ENCODE measurements at places on chromosomes 1 and 21.

- DNase-seq = peak; percentile 87
Measured at GRCh38 chr1:66533804-66534740, at the start of gene SGIP1. Gene SGIP1, plus strand, starts transcription at chr1:66534153. Its CDS starts 206 bp downstream, at chr1:66534359.

GRCh38 chr1:204275695-204276370 is 62.0 kb upstream of the GOLT1A start:
- no peak for DNase-seq

GRCh38 chr21:29258626-29259338 is 39.9 kb upstream of the BACH1 start:
- no peak for DNase-seq

DNA sequence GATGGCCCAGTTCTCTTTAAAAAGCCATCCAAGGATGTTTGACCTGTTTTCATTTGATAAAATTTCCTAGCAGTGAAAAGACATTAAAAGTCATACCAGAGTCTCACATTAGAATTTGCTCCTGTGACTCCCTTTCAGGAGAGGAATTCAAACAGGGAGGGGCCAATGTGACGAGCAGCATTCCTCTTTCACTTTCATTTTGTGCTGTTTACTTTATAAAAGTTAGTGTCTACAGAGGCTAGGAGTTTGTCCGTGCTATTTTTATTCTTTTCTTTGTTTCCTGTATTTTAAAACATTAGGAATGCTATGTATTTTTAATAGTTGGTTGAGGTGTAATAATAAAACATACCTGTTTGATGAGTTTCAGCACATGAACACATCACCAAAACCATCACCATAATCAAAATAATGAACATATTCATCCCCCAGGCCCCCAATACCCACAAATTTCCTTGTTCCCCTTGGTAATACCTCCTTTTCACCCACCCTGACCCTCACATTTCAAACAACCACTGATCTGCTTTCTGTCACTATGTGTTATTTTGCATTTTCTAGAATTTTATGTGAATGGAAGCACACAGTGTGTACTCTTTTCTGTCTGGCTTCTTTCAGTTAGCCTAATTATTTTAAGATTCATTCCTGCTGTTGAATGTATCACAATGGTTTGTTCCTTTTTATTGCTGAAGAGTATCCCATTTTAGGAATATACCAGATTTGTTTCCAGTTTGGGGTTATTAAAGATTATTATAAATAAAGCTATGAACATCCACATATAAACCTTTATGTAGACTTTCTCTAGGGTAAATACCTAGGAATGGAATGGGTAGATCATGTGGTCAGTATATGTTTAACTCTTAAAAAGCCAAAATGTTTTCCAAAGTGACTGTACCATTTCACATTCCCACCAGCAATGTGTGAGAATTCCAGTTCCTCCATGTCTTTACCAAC is 129.5 kb downstream of the TENT5C start:
- DNase-seq = no peak

DNA sequence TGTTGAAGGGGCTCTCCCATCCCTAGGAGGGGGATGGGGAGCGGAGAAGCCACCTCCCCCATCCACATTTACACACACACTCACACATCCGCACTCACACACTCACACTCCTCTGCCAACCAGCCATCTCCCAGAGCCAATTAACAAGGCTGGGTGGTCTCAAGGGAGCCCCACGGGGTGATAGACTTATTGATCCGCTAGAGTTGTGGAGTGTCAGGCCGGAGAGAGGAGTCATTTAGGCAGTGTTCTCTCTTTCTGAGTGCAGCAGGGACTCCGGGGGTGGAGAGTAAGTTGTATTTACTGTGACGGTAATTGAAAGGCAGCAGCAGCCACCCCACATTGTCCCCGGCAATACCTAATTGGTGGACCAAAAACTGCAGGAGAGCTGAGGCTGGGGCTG is 61.6 kb downstream of the KLHDC7A start:
- no peak for DNase-seq

DNA sequence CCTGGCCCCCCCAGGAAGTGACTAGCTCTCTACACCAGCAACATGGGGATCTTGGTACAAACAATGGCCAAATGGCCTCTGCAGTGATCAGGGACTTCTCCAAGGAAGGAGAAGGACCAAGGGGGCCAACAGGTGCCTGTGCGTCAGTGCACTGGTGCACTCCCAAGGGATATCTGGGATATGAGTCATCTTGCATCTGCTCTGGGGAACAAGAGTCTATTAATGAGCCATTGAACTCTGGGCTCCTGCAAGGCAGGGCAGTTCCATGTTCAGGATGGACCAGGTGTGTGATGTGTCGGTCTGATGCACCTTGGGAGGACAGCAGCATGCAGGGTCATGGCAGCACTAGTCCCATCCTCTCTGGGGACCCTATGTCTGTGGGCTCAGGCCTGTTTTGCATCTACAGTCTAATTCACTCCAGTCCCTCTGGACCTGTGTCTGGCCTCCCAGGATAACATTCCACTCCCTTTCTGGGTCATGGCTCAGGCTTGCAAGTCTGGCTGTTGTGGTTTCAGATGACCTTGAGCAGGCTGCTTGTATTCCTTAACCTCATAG is 125.3 kb downstream of the TRABD2B start:
- DNase-seq = no peak

DNA sequence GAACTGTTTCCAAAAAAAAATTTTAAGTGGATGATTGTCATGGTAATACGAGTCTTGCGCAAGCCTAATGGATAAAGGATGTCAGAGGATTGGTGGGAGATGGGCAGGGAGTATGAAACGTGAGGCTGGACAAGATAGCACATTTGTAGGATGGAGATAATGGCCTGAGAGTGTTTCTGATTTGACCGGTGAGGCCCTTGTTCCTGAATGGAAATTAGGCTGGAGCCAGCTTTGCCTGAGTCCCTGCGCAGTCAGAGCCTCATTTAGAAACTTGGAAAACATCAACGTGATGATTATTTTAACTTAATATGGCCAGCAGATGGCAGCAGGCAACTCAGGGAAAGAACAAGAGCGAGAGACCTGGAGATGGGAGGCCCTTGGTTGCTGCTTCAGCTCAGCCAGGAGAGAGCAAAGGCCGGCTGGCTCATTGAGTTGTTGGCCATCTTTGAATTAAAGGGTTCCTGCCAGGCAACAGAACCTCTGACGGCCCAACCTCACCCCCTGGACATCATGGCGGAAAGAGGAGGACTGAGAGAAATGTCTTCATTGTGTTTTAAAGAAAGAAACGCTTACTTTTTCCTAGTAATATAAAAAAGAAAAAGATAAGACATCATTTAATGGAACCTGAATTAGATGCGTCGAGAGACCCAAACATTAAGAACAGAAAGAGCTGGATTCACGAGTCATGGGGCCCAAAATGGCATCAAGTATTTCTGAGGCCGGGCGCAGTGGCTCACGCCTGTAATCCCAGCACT is 80.3 kb downstream of the SELENOF start:
- peak; percentile 8 for DNase-seq

- DNase-seq = no peak
Measured at GRCh38 chr1:4147509-4147908, 247.4 kb upstream of the C1orf174 start.

DNA sequence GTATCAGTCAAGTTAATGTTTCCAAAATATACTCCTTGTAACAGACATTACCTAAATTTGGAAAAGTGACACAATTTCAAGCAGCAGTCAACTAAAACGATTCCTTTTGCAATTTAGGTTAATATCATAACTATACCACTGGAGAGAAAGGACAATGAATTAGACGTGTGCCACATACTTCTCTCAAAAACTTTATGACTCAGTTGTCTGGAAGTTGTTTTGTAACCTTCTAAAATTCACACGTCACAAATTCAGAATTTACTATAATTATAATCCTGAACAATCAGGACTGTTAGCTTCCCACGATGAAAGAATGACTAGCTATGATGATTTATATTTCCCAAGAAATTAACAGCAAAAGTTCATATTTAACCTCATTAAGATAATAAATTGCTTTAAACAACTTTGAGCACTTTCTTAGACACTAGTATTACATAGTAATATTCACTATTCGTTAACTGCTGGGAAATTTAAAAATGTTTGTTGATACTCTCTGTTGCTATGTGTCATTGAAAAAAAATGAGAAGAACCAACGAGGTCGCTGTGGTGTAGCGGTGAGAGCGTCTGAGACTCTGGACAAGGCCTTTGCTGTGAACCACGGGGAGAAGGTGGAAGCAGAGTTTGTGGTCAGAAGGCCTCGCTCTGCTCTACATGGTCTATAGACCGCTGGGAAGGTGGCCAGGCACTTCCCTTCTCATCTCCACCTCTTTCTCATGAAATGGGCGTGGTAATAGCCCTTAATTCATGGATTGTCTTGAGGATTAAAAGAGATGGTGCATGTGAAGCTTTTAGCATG is 27.9 kb upstream of the BATF3 start:
- no peak for DNase-seq

DNA sequence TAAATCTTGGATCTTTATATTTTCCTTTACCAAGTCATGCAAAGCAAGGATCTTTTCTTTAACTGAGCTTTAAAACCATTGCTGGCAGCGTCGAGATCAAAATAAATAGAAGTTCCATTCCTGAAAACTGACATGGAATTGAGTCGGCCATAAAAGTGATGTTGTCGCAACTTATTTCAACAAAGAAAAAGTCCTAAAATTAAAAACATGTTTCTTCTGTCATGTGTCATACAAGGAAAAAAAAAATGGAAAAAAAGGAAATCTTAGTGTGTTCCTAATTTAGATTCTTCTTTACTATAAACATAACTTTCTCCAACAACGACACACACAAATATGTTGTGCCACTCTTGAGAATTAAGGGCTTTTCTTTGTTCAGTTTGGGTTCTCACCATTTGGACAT is 34.9 kb downstream of the GREM2 start:
- DNase-seq = no peak

- no peak for DNase-seq
Measured at GRCh38 chr1:90544356-90544755, 172.7 kb downstream of the BARHL2 start.

DNA sequence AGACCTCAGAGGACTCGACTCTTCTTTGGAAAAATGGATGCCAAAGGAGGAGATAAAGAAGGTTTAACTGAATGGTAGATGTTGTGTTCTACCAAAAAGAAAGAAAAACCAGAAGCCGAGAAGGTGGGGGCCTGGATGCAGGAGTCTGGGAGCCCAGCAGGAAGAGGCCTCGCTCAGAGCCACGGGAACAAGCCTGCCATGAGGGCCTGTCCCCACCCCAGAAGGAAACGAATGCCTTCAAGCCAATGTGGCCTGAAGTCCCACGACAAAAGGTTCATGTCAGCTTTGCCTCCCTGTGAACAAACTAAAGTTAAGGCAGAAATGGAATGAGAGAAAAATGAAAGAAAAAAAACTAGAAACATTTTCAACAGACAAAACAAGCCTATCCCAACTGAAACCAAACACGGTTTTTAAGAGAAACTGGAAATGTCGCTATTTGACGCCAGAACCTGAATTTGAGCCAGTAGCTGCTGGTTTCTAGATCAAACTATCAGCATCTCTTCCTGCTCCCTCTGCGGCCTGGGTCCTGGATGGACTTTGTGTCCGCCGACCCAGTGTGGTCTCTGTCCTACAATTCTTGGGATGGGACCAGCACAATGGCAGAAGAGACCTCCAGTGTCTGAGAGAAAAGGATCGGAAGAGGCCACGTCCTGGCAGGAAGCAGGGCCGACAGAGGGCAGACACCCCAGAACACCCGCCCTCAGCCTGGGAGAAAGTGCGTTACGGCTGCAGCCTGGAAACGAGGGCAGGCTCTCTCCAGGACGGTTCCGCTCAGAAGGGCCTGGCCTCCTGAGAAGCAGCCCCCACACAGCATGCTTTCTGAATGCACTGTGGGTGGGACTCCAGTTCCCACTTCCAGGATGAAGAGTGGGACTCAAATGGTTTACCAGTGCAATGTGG is 35.2 kb downstream of the SLC45A1 start:
- no peak for DNase-seq

DNA sequence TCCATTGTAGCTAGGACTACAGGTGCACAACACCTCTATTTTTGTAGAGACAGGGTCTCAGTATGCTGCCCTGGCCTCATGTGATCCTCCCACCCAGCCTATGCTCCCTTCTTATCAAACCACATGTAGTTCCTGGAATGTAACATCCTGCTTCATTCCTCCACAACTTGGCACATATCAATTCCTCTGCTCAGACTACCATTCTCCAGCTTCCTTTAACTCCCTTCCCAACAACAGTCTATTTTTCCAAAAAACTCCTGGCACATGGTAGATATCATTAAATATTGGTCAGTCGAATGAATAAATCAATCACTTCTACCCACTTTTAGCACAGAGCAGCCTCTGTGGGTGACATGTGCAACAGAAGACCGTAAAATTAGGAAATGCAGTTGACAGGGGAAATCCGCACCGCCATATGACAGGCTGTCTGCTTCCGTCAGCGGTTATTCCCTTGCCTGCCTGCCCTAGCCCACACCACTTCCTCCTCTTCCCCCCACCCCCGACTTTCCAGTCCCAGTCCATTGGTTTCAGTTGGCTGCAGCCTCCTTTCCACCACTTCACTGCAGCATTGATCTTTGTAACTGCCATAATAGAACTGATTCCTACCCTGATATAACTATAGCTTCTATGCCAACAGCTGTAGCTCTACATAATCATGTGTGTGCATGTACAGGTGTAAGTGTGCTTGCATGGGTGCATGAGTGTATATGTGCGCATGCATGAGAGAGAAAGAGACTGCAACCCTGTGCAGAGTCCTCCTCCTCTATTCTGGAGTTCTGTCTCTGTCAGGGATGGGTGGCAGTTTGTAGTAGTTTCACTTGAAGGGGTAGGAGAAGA is 6.8 kb upstream of the AKR1A1 start:
- DNase-seq = no peak

DNA sequence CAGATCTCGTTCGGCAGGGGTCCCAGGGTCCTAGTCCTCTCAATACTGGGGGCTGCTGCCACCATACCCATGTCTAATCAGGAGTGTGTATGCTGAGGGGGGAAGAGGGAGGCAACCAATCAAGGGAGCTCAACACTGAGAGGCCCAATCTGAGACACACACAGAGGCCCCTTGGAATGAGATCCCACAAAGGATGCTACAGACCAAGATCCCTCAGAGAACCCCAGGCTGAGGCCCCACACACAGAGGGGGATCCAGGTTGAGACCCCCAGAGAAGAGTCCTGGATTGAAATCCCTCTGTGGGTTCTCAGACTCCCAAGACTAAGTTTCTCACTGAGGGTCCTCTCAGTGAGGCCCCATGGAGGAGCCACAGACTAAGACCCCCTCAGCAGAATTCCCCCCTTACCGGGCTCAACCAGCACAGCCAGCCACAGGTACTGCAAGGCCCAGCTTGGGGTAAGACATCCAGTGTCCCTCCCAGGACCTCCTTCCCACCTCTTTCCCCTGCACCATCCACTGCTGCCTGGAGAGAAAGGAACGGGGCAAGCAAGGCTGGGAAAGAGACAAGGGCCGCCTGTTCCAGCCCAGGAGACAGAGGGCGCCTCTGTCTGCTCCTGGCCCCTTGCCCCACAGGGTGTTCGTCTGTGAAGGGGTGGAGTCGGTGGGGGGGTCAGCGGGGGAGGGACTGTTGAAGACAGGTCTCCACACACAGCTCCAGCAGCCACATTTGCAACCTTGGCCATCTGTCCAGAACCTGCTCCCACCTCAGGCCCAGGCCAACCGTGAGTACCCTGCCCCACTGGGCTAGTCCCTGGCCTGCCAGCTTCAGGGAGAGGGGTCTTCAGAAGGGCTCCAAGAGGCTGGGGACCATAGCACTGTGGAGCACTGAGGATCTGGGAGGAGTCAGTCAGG is at the start of gene S100A1:
Gene S100A1, plus strand, starts transcription at position 720 of the 912 bp plus-strand sequence. CDS start 2,088 bp downstream, outside the sequence.
- DNase-seq = peak; percentile 43
